T-helper 17 cell (primary cell): ENCODE measurements at places on chromosomes 5 and 9. TPM values are rescaled to one million over a fixed set of nuclear protein-coding genes. Genes with fewer than 3 reads are reported as not detected.

GRCh38 chr5:14948383-14948782 lies 76.8 kb upstream of the ANKH start:
- H3K4me3 ChIP-seq = no peak overlapping the region
- no peaks in the 10 kb centered on the region for H3K36me3 ChIP-seq
- no peak for DNase-seq

- H3K36me3 ChIP-seq = no peaks in the 10 kb centered on the region
- peaks cover 8% of the 10 kb centered on the region for H3K4me1 ChIP-seq
- H3K27me3 ChIP-seq = peaks cover 16% of the 10 kb centered on the region
- no peak for DNase-seq
- no peak overlapping the region for H3K27ac ChIP-seq
These were observed 106.2 kb downstream of the LHFPL2 start for GRCh38 chr5:78542321-78542840.

DNA sequence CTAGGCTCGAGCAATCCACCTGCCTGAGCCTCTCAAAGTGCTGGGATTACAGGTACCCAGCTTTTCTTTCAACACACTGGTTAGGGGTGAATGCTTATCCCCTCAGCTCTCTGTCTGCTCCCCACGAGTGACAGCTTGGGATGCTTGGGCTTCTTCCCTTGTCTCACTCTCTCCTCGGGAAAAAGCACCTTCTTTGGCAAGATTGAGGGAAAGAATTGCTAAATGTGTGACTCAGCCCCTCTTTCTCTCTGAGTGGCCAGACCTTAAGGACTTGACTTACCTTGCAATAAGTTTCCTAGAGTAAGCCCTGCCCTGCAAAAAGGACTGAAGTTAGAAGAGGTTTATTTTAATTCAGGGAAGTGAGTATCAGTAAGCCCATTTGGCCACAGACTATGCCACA lies 68.1 kb upstream of the ERBIN start:
- H3K27me3 ChIP-seq = no peaks in the 10 kb centered on the region
- H3K4me3 ChIP-seq = no peak overlapping the region
- peaks cover 3% of the 10 kb centered on the region for H3K4me1 ChIP-seq
- peaks cover 2% of the 10 kb centered on the region for H3K36me3 ChIP-seq

DNA sequence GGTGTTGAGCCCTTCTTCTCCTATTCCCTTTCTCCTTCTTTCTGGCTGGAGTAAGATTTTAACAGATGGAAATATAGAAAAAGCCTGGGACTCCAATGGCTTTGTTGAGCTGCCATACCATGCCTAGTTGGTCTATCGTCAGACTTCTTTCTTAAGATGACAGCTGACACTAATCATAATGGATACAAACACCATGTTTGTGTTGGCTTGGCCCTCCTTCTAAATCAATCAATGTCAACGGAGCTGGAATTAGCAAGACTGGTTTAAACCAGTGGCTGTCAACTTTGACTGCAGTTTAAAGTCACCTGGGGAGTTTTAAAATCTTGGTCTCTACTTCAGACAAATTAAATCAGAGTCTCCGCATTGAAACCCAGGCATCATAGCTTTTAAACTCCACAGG lies 264.5 kb upstream of the PRR16 start:
- no peak overlapping the region for H3K4me3 ChIP-seq
- H3K27me3 ChIP-seq = no peaks in the 10 kb centered on the region
- no peak for DNase-seq
- no peaks in the 10 kb centered on the region for H3K4me1 ChIP-seq
- no peaks in the 10 kb centered on the region for H3K36me3 ChIP-seq
- H3K27ac ChIP-seq = no peak overlapping the region

The PCDHA8 gene
- total RNA-seq = not detected

The ARL14EPL gene
- total RNA-seq = not detected
